Activated CD4-positive, alpha-beta T cell treated with anti-CD3 and anti-CD28 coated beads, Interleukin-2, amount 50 U/mL, for 4 hours (primary cell): ENCODE measurements at places on chromosomes 5 and 9.

GRCh38 chr9:34707130-34707529, 2.8 kb downstream of the CCL21 start:
- DNase-seq: no peak

GRCh38 chr5:87229780-87230179, 37.9 kb upstream of the RASA1 start:
- DNase-seq: no peak

DNA sequence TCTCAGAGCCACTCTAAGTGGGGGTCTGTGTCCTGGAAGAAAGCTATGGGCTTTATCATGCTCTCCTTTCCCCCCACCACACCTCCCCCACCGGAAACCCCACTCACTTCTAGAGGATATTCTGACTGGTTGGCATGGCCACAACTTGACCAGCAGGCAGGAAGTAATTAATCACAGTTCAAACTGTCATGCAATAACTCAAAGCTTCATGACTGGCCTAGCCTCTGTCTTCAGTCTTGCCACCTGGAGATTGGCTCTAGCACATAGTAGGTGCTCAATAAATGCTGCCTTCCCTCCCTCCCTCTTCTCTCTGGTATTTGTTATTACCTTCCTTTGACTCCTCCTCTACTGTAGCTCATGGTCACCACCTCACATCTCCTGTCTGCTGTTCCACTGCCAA, 124.7 kb downstream of the GABBR2 start:
- DNase-seq: no peak

DNA sequence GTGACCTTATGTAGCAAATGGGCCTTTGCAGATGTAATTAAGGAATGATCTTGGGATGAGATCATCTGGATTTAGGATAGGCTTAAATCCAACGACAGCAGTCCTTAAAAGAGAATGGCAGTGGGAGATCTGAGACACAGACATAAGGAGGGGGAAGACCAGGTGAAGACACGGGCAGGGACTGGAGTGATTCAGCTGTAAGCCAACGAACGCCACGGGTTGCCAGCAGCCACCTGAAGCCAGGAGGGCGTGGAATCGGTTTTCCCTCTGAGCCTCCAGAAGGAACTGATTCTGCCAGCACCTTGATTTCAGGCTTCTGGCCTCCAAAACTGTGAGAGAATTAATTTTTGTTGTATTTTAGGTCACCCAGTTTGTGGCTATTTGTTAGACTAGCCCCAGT, 218.6 kb upstream of the ANKRD55 start:
- DNase-seq: no peak

GRCh38 chr5:86997516-86997915, 270.2 kb upstream of the RASA1 start:
- no peak for DNase-seq
